ENCODE measurements at places on chromosomes 3 and 15. TPM values are rescaled to one million over a fixed set of nuclear protein-coding genes. Genes with fewer than 3 reads are reported as not detected.
A peak's percentile ranks its signal among the peaks of the same experiment; 100 is the strongest.

DNA sequence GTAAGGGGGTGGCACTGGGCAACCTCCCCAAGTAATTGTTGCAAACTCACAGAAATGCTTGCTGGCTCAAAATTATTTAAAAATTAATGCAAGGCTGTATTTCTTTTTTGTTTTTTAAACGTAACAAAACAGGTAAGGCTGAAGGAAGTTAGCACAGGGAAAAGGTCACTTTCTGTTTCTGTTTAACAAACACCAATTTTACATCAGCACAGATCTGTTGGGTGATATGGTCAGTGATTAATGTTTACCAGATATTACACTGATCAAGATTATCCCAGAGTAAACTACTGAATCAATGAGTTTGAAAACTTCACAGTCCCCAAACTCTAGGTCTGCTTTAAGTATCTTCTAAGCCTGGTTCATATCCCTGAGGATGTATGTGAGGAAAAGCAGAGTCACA is 558.0 kb downstream of the FOXP1 start:
- DNase-seq = no peak

- DNase-seq = no peak
Observed at GRCh38 chr3:2001306-2002108, 97.2 kb upstream of the CNTN4 start.

- no peak for DNase-seq
Observed at GRCh38 chr3:161393803-161394202, 22.5 kb upstream of the SPTSSB start.

DNA sequence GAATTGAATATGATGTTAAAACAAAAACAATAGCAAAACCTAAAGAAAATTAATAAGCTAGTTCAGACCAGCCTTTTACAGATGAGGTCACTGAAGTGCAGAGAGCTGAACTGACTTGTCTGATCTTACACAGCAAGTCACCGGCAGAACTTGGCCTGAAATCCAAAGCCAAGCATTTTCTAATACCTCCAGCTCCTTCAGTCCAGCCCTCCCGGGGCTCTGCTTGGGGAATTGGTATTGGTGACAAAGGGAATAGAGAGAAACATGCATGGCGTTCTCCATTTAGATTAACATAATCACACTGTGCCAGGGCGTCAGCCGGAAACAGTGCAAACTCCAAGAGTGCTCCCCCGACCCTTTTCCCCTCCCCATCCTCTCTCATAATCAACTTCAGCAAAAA is 14.1 kb upstream of the ZSCAN2 start:
- no peak for DNase-seq

- no peak for DNase-seq
Observed at GRCh38 chr3:73404435-73404834, 220.3 kb downstream of the PDZRN3 start.

GRCh38 chr3:69425249-69425648 is 39.4 kb upstream of the FRMD4B start:
- no peak for DNase-seq

DNA sequence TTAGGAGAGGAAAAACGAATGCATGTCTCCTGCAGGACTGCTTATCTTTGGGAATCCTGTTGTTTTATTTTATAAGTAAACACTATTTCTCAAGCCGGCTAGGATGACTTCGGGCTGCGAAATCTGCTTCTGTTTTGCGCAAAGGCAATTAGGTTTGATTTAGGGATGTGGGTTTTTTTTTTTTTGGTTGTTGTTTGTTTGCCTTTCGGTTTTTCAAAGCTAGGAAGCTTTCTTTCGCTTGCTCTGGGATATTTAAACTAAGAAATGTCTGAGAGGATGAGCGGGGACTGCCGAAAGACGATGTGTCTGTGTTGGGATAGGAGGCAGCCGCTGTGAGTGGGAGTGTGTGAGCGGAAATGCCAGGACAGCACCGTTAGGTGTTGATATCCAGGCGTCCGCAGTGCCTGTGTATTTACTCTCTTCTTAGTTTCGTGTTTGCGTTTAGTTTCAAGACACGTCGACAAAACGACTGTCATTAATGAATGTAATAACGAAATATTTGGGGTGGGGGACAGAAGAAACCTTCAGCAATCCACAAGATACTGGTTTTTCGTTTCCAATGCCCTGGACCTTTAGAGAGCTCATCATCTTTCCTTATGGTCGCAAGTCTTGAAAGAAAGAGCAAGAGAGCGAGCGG is 604 bp downstream of the ISL2 start:
- DNase-seq = no peak

GRCh38 chr15:90884719-90885431 is 571 bp downstream of the FES start:
- DNase-seq = no peak

- DNase-seq = no peak
Observed at GRCh38 chr3:77524463-77524862, 484.6 kb downstream of the ROBO2 start.

Gene USP19
- total RNA-seq = 64.6 TPM

GRCh38 chr15:93420050-93420452 is 331.0 kb upstream of the RGMA start:
- DNase-seq = no peak

Gene ZSCAN2
- total RNA-seq = 6.4 TPM

GRCh38 chr3:167723872-167724271 is 10.8 kb downstream of the PDCD10 start:
- DNase-seq = no peak

DNA sequence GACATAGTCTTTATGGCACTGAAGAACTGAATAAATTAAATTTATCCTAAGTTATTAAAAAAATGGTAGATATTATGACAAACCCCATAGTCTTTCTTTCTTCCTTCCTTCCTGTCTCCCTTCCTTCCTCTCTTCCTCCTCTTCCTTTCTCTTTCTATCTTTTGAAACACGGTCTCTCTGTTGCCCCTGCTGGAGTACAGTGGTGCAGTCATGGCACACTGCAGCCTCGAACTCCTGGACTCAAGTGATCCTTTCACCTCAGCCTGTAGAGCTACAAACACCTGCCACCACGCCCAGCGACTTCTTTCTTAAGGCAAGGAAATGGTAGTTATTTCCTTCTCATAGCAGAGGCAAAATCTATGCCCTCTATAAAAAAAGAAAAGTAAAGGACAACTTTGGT is 354.6 kb downstream of the GAP43 start:
- DNase-seq = no peak

DNA sequence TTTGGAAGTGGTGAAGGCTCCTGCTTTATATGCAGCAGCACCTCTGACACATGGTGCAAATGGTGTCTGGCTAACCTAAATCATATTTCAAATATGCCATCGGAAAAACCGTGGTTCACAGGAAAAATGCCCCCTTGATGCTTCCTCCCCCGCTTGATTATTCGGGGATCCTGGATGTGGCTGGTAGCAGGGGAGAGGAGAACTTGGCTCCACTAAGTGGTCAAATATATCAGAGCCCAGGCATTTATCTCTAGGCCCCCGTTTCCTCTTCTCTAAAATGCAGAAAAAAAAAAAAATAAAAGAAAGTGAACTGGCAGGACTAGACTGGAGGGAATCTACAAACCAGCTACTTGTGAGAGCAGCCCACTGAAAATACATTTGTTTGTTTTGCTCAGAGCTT is 18.2 kb upstream of the ATP2B2 start:
- no peak for DNase-seq

GRCh38 chr15:77329202-77329601 is 90.7 kb downstream of the PEAK1 start:
- DNase-seq = no peak

DNA sequence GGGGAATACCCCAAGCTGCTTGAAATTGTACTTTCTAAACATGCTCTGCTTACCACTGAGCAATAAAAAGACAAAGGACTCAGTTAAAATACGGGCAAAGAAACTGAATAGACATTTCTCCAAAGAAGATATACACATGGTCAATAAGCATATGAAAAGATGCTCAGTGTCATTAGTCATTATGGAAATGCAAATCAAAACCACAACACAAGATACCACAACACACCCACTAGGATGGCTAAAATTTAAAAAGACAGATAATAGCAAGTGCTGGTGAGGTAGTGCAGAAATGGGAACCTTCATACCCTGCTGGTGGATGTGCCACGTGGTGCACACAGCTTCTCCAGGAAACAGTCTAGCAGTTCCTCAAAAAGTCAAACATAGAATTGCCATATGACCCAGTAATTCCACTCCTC is 21.3 kb downstream of the LRIG1 start:
- no peak for DNase-seq

DNA sequence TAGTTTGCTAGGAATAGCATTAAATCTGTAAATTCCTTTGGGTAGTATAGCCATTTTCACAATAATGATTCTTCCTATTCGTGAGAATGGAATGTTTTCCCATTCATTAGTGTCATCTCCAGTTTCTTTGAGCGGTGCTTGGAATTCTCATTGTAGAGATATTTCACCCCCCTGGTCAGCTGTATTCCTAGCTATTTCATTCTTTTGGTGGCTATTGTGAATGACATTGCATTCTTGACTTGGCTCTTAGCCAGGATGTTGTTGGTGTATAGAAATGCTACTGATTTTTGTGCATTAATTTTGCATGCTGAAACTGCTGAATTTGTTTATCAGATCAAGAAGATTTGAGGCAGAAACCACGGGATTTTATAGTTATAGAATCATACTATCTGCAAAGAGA is 690.5 kb upstream of the ALCAM start:
- no peak for DNase-seq

DNA sequence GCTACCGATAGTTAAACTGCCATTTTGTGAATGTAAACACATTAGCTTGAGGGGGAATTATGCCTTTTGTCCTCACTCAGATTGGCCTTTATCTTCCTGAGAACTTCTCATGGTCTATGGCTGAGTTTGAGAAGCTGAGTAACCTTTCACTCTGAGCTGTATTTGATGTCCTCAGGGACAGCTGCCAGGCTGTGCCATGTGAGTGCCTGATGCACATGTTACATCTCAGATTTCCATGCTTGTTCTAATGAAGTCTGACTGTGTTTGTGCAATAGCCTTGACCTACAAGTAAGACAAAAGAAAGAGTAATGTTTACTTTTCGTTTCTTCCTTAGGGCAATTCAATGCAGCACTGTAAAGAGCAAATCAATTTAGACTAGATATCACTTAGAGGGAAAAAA is 44.1 kb upstream of the ARL6 start:
- DNase-seq = no peak

GRCh38 chr15:97146929-97147870 is 813.3 kb upstream of the ARRDC4 start:
- DNase-seq = no peak

Gene ALPK3
- total RNA-seq = 118 TPM

Gene SQOR
- 19.2 TPM for total RNA-seq

DNA sequence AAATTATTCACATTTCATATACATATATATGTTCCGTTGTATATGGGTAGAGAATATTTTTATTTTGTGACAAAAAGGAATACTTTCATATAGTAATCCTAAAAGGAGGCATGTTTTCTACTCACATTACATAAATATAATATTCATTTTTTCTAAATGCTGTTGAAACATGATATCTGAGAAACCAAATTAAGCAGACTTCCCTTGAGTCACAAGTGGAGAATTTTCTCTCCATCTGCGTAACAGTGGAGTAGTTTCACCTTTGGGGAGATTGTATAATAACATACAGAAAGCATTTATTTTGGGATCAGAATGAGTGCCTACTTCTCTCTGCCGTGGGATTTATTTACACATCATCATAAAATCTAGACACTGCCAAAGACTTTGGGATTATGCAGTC is 849.8 kb downstream of the NSUN3 start:
- no peak for DNase-seq

DNA sequence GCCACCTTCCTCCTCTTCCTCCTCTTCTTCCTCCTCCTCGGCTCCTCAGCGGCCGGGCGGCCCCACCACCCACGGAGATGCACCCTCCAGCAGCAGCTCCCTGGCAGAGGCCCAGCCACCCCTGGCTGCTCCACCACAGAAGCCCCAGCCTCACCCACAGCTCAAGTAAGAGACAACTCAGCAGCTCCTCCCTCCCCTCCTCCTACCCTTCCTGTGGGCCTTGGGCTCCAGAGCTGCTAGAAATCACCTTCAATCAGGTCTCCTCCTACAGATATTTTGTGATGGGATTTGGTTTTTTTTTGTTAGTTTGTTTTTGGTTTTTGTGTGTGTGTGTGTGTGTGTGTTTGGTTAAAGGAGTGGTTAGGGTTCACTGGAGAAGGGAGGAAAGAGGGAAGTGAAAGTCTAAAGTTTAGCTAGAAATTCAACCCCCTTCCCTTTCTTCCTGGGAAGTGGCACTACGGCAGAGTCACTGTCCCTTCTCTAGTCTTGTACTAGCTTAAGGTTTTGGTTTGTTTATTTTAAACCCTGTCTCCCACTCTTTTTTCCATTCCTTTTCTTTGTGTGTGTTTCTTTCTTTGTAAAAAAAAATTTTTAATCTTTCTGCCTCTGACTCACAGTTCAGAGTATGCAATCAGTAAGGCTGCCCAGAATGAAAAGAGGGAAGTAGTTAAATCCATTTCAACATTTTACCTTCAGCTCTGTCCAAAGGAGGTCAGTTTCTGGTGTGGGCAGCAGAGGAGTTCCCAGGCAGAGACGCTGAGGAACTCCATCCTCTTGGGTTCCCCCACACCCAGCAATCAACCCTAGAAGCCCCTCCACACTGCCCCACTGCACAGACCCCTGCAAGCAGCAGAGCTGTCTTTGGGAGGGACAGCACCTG is 29.0 kb upstream of the TIMP4 start:
- peak; percentile 64 for DNase-seq

DNA sequence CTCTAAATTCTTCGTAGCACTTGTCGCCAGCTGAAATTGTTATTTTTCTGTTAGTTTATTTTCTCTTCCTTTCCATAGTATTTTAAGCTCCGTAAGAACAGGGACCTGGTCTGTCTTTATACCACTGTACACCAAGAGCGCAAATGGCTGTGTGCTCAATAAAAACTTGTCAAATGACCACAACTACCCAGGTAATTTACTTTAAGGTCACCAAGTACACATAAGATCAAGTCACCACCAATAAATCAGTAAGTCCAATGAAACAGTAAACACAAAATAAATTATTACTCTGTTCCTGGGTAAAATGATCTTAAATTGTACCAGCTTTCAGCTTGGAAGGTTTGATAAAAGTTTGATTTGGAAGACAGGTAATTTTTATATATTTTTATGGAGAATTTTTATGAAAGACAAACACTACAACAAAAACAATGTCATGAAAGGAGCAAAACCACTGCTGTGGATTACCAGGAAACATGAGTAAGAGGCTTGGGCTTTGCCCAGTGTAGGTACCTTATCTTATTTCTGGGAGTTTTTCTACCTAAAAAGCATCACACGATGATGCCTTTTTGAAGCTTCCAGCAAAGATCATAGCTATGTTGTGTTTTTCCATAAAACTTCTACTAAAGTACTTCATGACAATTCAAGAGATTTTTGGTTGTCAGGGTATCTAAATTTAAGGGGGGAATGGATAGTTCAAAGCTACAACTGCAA is 406.8 kb downstream of the SHQ1 start:
- no peak for DNase-seq

- DNase-seq = no peak
Observed at GRCh38 chr3:48013288-48013980, 2.8 kb downstream of the MAP4 start.

Measured in left ventricle myocardium superior (tissue), 1 donor.